ENCODE measurements at places on chromosomes 11 and 22. TPM values are rescaled to one million over a fixed set of nuclear protein-coding genes. Genes with fewer than 3 reads are reported as not detected.

Gene SIAE
- 7.9 TPM for total RNA-seq

Gene WEE1
- total RNA-seq, result 39.6 TPM

Gene FAM180B
- total RNA-seq, result not detected

Gene SYT8
- 18.1 TPM for total RNA-seq

Gene PKDREJ
- total RNA-seq, result not detected

Gene SHANK3
- total RNA-seq, result 4.0 TPM

Gene SLC22A12
- not detected for total RNA-seq

Gene KRTAP5-2
- not detected for total RNA-seq

- no peak for DNase-seq
These were observed 3.1 kb downstream of the TAF10 start for GRCh38 chr11:6608726-6609501.

DNA sequence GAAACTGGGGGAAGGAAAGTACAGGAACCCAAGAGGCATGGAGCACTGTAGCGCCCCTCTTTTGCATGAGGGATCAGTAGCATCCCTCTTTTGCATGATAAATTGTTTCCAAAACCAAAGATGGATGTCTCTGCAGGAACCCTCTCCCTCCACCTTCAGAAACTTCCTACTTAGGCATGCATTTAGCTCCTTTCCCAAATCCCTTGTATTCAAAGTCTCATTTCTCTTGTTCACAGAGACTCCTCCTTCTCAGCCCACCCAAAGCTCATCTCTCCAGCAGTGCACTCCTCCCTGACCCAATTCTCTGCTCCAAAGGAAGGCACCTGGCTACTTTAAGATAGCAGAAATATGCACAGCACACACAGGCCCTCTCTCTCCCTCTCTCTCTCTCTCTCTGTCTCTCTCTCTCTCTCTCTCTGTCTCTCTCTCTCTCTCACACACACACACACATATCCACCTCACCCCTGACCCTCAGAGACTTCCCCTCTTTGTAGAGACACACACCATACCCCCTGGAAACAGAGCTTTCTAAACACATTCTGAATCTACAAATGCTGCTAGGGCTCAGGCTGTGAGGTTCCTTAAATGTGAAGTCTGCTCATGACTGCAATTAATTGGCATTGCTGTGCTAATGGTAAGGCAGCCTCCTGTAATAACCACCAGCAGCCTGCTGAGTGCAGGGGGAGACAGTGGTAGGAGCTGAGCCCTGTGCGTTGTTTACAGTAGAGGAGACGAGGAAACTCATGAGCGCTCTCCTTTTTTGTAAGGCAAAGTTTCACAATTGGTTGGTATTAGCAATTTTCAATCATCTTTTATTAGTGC is 519.6 kb downstream of the NTM start:
- no peak for DNase-seq

DNA sequence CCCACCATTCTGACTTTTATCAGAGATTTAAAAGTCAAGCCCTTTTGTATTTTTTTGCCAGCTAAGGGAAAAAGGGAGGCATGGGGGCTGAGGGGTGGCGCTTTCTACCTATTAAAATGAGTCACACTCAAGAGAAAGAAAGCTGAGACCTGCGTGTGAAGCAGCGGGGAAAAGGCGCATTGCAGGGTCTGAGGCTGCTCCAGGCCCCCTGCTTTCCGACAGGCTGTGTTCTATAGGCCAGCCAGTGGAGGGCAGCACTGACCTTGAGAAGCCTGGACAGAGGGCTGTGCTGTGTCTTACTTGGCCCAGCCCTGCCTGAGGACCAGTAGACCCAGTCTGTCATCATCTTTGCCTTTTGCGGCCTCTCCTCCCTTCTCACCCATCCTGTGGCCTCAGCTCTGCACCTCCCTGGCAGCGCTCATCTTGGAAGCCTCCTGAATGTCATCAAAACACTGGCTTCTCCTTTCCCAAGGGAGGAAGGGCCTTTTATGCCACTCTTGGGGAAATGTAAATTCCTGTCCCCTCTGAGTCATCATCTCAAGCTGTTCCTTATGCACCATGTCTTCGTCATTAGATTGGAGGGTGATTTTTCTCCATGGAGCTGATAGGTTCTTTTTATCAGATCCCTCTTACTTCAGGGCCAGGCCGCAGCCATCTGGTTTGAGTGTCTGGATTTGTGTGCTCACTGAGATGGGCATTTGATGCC is 12.6 kb upstream of the MAPK8IP1 start:
- DNase-seq, result peak; percentile 62

GRCh38 chr22:50674606-50675552 is 2.3 kb downstream of the SHANK3 start:
- DNase-seq, result peak; percentile 59

DNA sequence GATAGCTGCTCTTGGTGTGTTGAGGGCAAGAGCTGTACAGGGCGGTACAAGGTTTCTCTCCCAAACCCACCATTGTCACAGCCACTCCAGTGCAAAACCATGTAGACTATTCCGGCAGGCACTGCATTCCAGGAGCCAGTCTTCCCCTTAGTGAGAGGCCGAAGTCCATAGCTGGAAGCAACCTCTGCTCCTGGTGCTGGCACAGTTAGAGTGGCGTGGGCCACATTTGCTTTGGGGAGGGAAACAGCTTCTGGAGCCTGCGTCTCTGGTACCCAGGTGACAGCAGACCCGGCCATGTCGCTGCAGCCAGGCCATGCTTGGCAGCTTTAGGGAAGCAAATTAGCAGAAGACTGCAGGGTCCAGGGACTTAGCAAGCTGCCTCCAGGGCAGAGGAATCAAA is 788.0 kb downstream of the BRD1 start:
- DNase-seq, result no peak

GRCh38 chr11:120146413-120147093 is 8.6 kb upstream of the TRIM29 start:
- no peak for DNase-seq

- no peak for DNase-seq
These were observed 101.7 kb downstream of the ADAMTS15 start for GRCh38 chr11:130550150-130550549.

GRCh38 chr11:17702876-17703275 is 16.5 kb upstream of the MYOD1 start:
- no peak for DNase-seq

GRCh38 chr22:41491374-41492100 is 22.6 kb downstream of the ACO2 start:
- DNase-seq, result no peak

DNA sequence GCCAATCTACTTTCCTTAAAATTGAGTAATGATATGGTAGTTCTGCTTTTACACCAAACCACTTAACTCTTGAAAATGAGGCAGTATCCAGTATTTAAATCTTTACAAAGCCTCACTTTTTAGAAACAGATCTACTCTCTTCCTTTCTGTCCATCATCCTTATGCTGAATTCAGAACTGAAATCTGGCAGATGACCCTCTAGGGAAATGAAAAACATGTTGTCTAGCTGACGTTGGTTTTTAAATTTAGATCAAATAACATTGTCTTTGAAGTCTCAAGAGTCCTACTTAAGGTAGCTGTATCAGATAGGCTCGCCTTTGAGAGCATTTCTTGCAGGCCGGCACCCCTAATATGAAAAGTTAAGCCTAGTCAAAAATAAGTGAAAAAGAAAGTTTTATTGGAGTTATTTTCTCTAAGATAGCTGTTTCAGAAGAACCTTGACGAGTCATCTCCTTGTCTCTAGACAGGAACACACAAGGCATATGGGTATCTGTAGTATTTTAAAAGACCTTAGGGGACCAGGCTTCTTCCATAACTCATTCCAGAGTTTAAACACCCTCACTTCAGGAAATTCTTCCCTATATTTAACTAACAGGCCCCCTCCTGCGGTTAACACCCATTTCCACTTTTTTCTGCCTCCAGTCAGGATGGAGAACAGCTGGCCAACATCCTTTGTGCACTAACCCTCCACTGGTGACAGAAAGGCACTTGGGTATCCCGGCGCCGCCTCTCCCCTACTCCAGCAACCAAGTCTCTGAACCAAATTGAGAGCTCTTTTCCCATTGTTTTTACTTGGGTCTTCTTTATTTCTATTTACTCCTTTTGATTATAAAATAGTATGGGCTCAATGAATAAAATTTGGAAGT is 81.2 kb downstream of the WNT11 start:
- no peak for DNase-seq

GRCh38 chr11:83194281-83195142 is 1.0 kb downstream of the ANKRD42 start:
- peak; percentile 58 for DNase-seq

GRCh38 chr11:69705351-69705811 is 1.6 kb upstream of the FGF19 start:
- DNase-seq, result no peak

DNA sequence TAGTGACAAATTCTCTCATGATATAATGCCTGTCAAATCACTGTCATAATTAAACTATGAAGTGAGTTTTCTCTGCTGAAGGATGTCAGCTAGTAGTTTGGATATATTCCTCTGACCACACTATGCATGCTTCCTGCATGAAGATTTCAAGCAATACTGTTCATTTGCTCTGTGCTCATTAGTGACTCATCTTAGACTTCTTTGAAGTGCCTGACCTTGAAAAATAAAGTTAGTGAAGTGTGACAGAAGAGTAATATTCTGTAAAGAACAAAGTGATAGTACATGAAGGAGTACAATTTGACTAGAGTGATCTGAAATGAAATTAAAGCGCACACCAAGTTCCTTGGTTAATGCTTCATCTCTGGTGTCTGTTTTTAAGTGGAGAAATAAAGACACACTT is 629.5 kb upstream of the ANO3 start:
- no peak for DNase-seq

DNA sequence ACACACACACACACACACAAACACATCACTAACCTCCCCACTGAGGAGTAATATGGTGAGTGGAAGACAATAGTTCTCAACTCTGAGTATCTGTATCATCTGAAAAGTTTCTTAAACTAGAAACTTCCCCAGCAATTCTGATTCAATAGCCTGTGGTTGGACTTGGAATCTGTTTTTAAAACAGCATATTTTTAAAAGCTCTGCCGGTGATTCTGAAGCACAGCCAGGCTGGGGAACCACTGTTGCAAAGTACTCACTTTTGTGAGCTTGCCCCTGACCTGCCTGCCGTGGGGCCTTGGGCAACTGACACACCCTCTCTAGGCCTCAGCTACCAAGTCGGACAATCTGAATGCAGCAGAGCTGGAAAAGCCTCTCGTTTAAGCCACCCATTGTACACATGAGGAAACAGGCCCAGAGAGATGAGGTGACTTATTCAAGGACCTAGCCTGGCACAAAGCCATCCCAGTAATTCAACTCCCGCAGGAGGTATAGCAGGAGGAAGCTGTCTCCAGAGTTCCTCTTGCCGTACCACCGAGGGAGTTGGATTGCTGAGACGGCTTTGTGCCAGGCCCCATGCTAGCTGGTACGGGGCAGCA is 8.9 kb downstream of the SLC15A3 start:
- DNase-seq, result peak; percentile 84

GRCh38 chr22:25048659-25049647 is 96.4 kb downstream of the KIAA1671 start:
- DNase-seq, result peak; percentile 36

DNA sequence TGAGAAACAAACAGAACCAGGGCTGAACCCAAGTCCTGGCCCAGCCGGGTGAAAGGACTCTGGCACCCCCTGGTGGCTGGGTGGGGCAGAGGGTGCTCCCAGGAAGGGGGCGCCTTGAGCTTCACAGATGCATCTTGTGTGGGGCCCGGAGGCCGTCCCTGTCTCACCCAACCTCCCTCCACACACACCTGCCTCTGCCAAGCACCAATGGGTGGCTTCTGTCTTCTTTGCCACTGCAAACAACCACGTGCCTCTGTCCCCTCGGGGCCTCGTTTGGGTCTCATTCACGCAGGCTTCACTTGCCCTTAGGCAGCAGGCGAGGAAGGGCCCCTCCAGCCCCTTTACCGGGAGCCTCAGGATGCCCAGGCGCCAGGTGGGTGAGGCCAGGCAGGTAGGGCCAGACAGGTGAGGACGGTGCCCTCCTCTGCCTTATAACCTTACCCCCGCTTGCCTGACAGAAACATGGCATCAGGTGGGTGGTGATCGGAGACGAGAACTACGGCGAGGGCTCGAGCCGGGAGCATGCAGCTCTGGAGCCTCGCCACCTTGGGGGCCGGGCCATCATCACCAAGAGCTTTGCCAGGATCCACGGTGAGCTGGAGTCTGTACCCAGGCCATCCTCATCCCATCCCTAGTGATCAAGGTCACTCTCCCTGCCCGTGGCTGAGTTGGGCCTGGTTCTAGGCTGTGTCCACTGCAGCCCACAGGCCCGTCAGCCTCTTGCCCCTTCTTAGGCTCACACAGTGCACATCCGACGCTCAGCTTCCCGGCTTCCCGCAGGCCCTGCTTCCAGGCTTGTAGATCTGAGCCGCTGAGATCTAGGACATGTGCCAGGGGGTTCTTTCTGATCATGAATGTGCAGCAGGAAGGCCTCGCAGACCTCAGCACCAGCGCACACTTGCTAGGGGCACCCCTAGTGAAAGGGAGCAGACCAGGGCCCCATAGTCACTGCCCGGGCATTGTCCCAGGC is 17.2 kb downstream of the POLR3H start:
- DNase-seq, result no peak

DNA sequence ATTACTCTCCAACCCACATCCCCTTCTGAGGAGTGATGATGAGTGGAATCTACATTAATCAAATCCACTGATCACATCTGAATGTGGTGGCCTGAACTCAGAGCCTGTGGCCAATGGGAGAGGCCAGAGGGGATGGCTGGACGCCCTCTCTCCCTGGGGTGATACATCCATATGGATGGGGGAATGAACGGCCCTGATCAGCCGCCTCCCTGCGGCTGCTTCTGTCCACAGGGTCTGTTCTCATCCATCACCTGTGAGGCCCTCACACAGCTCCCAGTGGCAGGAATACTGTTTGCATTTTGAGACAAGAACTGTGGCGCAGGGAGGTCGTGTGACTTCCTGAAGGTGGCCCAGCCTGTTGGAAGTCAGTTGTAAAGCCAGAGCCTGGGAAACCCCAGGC is 78.3 kb upstream of the SHISAL1 start:
- DNase-seq, result no peak

DNA sequence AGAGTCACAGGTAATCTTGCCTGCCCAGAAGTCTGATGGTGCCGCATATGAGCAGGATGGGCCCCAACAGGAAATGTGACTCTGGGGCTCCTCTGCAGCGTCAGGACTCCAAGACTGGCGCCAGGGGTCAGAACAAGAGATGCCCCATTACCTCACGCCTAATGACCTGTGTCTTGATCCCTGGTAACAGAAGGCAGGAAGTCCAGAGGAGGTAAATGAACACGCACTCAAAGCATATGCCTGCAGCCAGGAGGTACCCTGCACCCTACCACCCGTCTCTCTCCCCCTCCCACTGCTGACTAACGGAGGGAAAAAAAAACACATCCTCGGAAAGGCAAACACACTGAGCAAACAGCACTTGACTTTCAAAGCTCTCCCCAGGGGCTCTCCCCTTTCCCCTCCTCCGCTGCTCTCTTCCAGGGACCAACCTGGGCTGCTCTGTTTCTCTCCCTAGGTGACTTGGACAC is 37.3 kb downstream of the ABCC8 start:
- DNase-seq, result no peak

All from foreskin keratinocyte (primary cell).